ENCODE measurements at places on chromosomes 13 and 19.

GRCh38 chr13:25440061-25440460 lies 68.3 kb downstream of the ATP8A2 start:
- no peak for DNase-seq

- no peak for DNase-seq
Measured at GRCh38 chr13:74758188-74758587, 624.0 kb upstream of the KLF12 start.

GRCh38 chr13:73714522-73714921 lies 419.7 kb downstream of the KLF12 start:
- DNase-seq = no peak

DNA sequence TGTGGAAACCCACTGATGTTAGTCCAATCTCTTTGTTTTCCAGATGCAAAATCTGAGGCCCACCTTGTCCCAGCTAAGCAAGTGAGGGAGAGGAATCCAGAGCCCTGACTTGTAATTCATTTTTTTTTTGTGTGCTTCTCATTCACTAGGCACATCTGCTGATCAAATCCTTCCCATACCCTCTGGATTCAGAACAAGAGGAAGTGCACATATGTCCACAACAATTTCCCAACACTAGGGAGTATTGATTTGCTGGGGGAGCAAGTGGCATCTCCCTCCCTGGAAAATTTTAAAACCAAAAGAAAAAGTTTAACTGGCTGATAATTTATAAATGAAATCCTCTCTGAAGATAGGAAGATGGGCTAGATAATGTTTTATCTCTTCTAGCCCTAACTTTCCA lies 94.6 kb upstream of the RFC3 start:
- no peak for DNase-seq

DNA sequence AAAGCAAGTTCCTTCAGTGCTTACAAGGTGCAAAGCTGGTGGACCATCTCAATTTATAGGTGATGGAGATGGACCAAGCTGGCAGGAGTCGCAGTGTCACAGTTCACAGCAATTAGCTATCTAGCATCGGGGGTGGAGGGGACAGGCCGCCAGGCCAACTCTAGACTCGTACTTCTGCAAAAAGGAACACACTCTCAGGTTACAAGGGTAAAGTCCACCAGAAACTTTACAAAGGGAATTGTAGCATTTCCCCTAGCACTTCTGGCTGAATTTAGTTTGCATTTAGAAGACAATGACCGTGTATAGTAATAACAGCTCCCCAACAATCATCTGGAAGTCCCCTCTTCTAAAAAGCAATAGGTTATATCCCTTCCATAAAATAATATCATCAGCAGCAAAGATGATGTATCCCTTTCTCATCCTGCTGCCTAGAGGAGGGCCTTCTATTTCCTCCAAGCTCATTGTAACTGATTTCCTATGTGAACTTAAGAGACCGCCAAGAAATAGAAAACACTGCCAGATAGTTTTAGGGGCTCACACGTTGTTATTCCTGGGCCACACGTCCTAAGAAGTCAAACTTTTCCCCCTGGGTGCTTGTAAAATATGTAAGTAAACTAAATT lies 8.5 kb upstream of the DOCK9 start:
- DNase-seq = no peak

- DNase-seq = no peak
Measured at GRCh38 chr13:53127373-53127772, 98.8 kb downstream of the OLFM4 start.

DNA sequence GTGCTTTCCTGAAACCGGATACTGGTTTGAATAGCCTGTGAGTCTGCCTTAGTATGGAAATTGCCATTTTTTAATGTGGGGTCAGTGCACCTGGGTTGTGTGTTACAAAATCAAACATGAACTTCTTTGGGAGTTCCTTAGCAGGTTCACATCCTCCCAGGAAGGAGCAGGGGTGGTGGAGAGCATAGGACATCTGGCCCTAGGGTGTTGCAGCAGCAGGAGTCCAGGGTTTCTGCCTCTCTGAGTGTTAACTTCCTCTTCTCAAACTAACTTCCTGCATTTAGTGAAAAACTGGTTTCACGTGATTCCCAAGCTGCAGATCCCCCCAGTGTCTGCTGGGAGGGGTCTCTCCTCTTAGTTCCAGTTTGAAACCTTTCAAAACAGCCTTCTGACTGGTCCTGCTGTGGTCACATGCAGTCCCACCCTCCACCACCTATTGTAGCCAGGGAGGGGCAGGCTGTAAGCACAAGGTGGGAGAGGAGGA lies 7.2 kb downstream of the RNASEH2B start:
- peak; percentile 18 for DNase-seq

- no peak for DNase-seq
Measured at GRCh38 chr13:30720172-30720869, 15.0 kb upstream of the ALOX5AP start.

DNA sequence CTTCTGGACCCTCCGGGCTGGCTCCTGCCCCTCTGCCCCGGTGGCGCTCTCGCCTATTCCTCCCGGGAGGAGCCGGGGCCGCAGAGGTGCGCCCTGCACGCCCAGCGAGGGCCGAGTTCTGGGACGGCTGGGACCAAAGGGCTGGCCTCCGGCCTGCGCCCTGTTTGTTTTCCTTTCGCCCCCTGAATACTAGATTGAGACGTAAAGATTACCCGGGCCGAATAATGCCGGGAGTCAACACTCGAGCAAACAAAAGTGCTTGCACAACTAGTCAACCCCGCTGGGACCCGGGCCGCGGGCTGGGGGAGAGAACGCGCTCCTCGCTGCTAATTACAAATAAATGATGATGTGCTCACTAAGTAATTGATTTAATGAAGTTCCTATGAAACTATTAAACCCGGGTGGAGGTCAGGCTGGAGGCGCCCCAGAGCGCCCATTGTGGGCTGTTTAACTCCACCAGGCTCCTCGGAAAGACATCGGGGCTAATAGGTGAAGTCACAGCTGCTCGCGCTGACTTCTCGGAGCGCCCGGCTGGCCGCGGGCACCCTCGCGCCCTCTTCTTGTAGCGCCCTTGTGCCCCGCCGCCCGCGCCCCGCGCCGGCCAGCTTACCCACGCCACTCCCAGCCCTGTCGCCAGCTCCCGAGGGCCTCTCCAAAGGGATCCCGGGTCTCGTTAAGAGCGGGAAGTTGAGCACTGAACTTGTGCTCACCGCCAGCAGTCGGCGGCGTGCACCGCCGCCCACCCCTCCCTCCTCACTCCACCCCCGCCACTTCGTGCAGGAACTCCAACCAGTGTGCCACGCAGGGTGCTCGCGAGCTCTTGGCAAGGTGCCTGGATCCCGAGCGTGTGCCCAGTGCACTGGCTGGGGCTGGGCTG lies 14.9 kb downstream of the ZIC5 start:
- no peak for DNase-seq

- no peak for DNase-seq
Measured at GRCh38 chr13:97945792-97946419, 7.6 kb upstream of the IPO5 start.

DNA sequence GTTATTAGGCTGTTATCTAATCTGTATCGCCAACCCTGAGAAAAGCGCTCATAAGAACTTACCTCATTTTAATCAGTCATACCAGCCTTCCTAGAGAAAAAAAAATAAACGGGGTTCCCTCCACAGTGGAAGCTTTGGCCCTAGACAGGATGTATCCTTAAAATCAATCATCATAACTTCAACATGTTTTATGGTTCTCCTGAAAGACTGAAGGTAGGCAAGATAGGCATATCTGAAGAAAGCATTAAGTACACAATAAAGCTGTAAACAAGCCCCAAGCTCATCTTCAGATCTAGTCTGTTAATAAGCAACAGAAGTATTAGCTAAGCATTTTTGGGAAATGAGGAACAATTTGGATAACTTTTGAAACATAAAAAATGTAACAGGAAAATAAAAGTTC lies 18.7 kb upstream of the SERP2 start:
- no peak for DNase-seq

- no peak for DNase-seq
Measured at GRCh38 chr19:33503030-33503429, 18.6 kb downstream of the PEPD start.

DNA sequence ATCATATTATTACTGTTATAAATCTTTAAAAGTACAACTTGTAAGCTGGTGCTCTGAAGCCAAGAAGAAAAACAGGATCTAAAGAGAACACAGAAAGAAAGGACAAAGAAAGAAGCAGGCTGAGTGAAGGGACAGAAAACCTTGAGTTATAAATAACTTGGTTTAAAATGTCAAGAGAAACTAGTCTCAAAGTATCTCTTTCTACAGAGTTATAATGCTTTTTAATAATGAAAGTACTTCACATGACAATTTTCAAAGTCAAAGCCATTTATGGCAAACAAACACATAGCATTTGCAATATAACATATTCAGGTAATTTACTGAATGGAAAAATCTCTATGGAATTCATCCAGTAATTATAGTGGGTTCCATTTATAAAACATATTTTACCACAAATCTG lies 33.4 kb downstream of the CAB39L start:
- no peak for DNase-seq

DNA sequence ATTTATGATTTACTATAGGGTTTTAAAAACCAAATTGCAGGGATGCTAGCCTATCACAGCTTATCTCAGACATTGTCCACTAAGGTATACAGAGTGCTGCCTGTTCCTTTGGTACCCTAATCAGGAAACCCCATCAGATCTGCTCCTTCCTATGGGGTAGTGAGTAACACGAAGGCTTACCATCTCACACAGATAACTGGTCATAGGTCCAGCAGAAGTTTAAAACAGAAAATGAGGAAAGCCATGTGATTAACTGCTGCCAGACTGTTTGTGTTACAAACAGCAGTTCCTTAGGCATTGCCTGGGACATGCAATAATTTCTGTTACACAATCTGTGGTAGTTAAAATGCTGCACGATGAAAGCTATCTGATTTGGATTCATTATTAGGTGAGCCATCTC lies 53.5 kb upstream of the ALOX5AP start:
- DNase-seq = no peak

DNA sequence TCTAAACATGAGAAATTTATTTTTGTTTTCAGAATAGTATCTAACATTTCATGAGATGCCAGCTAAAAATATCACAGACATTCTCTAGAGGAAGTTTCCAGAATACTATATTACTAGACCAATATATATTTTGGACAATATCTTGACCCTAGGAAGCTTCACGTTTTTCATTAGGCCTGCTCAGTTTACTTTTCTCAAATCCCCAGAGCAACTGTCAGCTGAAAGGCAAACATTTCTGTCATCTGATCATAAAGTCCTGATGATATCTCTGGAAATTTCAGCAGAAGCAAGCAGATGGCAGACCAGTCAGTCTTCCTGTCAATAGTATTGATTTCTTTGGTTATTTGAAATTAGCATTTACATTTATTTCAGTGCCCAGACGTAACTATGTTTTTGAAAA lies 4.0 kb downstream of the POSTN start:
- DNase-seq = no peak

All from midbrain (tissue), 1 donor.